ENCODE measurements at places on chromosomes 16 and 17. TPM values are rescaled to one million over a fixed set of nuclear protein-coding genes. Genes with fewer than 3 reads are reported as not detected.
A peak's percentile ranks its signal among the peaks of the same experiment; 100 is the strongest.

DNA sequence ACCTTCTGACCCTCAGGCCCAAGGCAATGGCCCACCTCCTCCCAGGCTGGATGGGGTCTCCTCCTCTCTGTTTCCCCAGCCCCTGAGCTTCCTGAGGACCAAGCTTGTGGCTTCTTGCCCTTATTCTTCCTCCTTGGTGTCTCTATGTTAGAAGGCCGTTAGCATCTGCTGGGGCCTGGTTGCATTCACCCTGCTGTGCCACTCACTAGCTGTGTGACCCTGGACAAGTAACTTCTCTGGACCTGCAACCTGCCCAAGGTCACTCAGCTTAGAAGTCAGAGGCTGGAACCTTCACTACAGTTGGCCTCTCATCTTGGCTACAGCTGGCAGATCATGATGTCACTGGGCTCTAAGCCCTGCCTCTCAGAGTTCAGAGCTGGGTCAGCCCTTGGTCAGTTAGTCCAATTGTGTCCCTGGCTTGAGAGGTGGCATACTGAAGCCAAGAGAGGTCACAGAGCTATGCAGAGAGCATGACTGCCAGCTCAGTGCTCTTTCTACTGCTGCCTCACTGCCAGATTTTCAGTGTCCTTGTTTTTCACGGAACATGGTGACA is 3.0 kb downstream of the MT2A start:
- DNase-seq: peak; percentile 37

- DNase-seq: no peak
Observed at GRCh38 chr16:70152578-70153302, 20.8 kb upstream of the CLEC18C start.

DNA sequence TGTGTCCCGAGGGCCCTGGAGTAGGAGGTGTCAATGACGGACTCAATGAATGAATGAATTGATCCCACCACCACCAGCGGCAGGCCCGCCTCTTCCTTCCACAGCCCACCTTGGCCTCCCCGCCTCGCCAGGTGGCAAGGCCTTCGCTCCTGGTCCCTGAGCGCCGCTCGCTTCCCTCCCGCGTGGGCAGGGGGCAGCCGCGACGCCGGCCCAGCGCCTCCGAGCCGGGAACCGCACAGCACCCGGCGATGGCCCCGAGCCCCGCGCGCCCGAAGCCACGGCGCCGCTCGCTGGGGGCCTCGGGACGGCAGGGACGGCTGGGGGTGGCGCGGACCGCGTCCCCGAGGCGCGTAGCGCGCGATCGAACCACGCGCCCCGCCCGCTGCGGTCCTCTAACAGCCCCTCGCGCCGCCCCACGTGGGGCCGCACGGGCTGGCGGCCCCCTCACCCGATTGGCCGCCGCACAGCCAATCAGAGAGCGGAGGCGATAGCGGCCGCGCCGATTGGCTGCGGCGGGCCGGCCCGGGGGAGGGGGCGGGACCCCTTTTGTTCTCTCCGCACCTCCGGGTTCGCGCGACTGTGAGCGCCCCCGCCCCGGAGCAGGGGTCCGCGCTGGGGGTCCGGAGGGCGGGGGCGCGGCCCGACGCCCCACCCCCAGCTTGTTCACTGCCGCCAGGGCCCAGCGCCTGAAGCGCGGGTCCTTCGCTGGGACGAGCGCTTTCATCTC is 31.4 kb downstream of the ACTG1 start:
- DNase-seq: peak; percentile 64

GRCh38 chr16:57720142-57720575 is 15.4 kb upstream of the KATNB1 start:
- no peak for DNase-seq

- no peak for DNase-seq
Observed at GRCh38 chr17:68195667-68196393, 52.0 kb upstream of the AMZ2 start.

DNA sequence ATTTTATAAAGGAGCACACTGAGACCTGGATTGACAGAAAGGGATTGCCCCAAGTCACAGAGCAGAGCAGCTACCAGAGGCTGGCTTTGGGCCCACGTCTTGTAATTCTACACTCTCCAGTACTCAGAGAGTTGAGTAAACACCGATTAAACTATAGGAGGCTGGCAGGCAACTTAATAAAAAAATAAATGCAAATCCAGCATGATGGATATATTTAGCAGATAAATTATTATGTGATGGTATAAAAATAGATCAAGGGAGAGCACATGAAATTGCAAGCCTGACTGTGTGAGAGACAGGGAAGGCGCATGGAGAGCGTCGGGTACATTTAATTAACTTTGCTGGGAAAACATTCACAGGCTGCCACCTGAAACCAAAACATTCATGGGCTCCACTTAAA is 87.7 kb upstream of the CCL2 start:
- no peak for DNase-seq

DNA sequence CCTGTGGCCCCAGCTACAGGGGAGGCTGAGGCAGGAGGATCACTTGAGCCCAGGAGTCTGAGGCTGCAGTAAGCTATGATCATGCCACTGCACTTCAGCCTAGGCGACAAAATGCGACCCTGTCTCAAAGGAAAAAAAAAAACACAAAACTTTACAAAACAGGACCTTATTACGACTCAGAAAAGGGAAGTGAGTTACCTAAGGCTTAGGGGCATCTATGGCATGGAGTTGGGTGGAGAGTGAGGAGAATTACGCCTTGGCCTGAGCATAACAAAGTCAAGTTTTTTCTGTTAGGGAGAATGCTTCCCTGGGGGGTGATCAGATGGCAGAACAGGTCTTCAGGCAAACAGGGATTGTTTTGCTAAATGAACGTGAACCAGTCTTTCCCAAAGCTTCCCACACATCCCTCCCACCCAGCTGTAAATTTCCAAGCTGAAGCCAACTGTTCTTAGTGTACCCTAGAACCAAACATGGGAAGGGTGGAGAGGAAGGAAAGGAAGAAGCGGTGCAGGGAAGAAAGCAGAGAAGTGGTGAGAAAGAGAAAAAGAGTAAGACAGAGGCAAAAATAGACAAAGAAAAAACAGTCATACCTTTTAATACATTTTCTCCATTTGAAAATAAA is 24.6 kb upstream of the TNRC6C start:
- no peak for DNase-seq

DNA sequence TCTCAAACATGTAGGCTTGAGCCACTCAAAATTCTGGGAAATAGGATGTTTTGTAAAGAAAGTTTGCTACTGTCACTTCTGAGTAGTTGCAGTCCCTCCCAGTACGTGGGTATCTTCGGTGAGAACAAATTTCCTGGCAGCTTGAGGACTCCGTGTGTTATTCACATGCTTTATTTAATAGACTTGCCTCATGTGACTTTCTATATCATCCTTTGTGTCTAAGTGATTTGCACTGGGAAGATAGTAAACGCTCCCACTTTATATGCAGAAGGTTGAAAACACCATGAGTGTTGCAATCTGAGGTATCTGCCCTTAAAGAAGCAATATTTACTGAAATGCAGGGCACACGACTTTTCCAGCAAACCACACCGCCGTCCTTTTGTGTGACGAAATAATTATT is 643.7 kb downstream of the MAF start:
- DNase-seq: no peak

DNA sequence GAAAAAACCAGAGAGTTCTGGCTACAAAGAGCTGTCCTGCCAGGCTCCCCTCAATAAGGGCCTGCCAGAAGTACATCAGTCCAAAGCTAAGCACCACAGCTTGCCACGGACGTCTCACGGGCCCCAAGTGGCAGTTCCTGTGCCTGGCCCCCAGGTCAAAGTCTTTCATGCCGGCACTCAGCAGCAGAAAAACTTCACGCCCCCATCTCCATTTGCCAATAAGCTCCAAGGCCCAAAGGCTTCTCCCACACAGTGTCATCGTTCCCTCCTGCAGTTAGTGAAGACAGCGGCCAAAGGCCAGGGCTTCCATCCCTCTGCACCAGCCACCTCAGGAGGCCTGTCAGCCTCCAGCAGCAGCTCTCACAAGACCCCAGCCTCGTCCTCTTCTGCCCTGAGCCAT is 27.4 kb downstream of the UBN1 start:
- DNase-seq: no peak

GRCh38 chr16:23423496-23424049 is 29.4 kb downstream of the COG7 start:
- DNase-seq: peak; percentile 97

DNA sequence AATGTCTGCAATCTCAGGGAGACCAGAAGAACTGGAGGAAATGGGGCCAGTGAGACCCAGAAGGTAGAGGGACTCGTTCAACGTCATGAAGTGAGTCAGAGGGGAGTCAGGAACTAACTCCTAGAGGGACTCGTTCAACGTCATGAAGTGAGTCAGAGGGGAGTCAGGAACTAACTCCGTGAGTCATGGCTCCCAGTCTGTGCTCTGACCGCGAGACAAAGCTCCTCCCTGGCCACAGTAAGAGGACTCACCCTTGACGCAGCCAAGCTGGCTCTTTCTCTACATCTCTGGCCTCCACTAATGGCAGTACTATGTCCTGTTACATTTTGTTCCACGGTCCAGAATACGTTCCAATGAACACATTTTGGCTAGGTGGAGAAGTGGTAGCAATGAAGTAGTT is 902.5 kb downstream of the KCNJ2 start:
- DNase-seq: peak; percentile 86

DNA sequence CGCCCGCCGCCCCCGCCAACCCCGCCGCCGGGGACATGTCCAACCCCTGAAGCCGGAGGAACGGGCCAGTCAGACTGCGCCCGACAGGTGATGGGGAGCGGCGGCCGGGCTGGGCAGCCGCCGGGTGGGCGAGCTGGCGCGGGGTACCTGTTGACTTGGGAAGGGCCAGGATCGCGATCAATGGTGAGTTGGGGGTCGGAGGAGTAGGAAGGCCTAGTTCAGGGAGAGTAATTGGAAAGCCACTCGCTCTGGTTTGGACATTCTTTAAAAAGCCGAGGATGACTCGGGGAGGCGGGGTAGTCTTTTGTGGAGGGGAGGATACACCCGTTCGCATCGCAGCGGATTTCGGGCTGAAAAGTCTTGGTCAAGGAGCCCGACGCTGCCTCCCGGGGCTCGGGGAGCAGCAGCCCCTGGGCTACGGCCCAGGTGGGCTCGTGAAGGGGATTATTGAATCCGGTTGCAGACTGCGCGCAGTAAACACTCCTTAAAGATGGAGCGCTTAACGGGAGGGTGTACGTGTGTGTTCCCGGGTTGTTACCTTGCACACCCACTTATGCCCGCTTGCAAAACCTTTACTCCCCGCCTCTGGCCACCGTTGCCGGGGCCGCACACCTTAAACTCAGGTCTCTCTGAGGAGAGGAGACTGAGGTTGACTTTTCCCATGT is 123.8 kb downstream of the GOSR1 start:
- no peak for DNase-seq

DNA sequence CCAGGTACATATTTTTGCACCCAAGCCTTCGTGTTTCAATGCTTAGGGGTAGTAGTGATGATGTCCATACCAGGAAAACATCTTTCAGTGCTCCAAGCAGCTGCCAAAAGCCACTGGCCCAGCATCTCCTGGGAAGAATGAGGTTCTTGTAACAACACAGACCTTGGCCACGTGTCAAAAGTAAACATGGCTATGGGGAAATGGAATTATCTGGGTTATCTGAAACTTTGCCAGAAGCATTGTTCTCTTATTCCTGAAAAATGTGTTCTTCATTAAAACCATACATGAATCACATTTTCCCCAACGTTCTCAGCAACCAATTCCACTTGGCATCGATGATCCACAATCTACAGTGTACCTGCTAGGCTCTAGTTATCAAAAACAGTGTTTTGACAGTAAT is 524.2 kb upstream of the EEF2KMT start:
- DNase-seq: no peak

- no peak for DNase-seq
Observed at GRCh38 chr16:2160915-2161551, 5.5 kb downstream of the TRAF7 start.

DNA sequence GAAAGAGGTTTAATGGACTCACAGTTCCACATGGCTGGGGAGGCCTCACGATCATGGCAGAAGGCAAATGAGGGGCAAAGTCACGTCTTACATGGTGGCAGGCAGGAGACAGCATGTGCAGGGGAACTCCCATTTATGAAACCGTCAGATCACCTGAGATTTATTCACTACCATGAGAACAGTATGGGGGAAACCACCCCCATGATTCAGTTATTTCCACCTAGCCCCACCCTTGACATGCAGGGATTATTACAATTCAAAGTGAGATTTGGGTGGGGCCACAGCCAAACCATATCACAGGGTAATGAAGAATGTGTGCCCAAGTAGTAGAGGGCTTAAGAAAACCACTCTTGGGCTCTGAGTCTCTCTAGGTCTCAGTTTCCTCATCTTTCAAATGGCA is 85.1 kb downstream of the PRKCB start:
- DNase-seq: no peak

DNA sequence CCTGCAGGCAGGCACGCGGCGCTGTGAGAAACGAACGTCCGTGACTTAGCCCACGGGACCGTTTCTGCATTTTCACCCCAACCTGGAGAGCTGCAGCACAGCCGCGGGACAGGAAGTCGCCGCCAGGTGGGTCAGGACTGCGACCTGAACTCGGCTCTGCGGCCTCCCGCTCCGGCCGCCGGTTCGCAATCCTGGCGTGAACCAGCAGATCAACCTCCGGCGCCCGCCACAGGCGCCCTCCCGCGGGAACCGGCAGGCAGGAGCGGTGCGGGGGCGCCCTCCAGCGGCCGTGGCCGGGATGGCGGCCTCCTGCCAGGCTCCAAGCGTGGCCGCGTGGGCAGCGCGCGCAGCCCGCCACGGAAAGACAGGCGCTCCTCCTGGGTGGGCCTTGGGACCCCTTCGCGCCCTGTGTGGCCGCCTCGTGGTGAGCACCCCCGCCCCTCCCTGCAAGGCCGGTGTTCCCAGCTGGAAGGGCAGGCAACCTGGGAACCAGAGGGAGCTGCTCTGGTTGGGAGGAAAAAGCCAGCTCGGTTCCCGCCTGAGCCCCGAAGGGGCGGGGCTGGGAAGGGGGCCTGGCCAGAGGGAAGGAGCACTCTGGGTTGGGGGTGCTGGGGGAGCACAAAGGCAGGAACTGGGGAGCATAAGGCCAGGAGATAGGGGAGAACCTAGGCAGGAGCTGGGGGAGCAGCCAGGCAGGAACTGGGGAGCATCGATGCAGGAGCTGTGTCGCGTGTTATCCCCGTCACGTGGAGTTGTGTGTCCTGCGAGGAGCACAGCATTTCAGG is 28.2 kb downstream of the ACTG1 start:
- DNase-seq: peak; percentile 92

- no peak for DNase-seq
Observed at GRCh38 chr17:32136856-32137255, 5.4 kb upstream of the RHOT1 start.

The NACA2 gene
- total RNA-seq: not detected

The OGFOD1 gene
- 69.8 TPM for total RNA-seq

The TEKT1 gene
- total RNA-seq: 0.03 TPM

The PKD1 gene
- total RNA-seq: 97.9 TPM

The SLC13A2 gene
- not detected for total RNA-seq

The SRR gene
- 8.9 TPM for total RNA-seq

The MT1X gene
- 42.4 TPM for total RNA-seq

The MEFV gene
- not detected for total RNA-seq

The TMEM100 gene
- total RNA-seq: 2.6 TPM

The SLC5A10 gene
- not detected for total RNA-seq

The CMC2 gene
- total RNA-seq: 305 TPM

Data from SJSA1 (cell line).